ENCODE measurements at places on chromosomes 7 and 10.

- no peak for DNase-seq
Measured at GRCh38 chr10:129531195-129531968, 64.3 kb downstream of the MGMT start.

DNA sequence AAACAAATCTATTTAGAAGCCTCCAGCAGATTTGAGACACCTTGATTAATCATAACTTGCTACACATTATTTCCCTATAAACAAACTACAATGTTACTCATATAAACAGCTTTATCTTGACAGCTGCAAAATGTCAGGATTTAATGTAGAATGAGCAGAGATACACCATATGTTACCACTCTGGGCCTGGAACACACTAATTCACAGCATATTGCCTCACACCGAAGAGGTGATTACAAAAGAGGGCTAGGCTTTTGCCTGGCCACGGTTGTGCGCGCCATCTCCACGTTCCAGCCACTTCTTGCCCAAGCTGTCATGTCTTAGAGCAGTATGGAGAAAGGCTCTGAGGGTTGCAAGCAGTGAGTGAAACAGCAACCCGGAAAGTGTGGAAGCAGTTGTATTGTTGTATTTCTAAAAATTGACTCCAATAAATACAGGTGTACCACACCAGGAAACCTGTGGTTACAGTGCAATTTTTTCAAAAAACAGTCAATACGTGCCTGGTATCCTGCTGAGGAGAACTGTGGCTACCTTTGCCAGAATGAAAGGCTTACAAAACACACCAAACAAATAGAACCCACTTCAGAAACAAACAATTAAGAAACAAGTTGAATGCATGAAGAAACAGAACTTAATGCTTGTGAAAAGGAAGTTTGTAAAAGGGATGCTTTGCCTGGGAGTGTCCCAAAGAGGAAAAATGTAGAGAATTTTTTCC is 498.1 kb downstream of the PLXNA4 start:
- DNase-seq: no peak

DNA sequence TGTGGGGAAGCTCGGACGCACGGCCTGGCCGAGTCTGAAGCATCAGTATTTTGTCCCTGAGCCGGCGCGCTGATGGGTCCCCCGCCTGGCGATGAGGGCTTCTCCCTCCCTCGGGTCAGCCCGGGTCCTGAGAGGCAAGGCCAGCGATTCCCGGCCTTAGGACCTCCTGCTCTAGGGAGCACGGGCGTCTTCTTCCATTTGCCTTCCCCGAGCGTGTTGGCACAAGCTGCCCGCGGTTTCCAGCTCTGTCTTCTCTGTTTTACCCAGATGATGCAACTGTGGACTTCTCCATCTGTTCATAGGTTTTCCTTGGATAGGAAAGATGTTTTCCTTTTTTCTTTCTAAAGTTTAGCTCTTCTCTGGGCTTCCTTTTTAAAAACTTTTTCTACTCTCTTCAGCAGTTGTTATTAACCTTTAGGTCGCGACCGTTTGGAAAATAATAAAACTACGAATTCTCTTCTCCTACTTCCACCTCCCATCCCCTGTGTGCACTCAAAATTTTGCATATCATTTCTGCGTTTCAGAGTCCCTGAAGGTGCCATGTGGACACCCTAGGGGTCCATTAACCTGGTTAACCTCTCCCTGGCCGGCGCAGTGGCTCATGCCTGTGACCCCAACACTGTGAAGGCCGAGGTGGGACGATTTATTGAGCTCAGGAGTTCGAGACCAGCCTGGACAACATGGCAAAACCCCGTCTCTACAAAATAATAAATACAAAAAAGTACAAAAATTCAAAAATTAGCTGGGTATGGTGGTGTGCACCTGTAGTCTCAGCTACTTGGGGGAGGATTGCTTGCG is 1.4 kb upstream of the SLC25A28 start:
- peak; percentile 33 for DNase-seq

DNA sequence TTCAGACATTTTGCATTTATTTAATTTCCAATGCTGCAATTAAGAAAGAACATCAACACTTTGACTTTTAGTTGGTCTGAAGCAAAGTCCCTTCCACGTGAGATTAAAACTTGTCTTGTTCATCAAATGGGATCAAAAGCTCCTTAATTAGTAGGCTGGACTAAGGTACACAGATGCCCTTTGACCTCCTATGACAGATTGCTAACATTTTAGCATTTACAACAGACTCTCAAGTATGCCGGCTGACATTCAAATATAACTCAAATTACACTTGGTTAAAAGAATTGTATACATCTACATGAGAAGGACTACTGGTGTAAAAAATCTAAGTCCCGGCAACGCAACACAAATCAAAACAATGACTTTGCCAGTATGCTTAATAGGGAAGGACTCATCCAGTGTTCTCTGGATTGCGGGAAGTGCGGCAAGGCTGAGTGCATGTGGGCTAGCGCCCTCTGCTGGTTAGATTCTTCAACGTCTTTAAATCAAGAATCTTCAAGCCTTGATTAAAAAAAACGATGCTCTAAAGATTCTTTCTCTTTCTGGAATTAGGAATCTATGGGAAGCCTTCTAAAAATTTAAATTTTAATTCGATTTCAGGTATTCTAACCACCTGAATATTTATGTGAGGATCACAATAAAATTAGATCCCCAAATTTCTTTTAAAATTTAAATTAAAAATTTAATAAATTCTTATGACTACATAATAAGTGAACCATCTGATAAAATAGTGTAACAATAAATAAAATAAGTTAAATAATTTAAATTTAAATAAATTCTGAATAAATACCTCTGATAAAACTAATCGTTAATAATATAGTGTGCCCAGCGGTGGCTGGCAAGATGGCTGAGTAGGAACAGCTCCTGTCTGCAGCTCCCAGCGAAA is 444.7 kb downstream of the DGKB start:
- DNase-seq: peak; percentile 68

GRCh38 chr10:79077488-79078173 is 8.9 kb downstream of the ZMIZ1 start:
- no peak for DNase-seq

DNA sequence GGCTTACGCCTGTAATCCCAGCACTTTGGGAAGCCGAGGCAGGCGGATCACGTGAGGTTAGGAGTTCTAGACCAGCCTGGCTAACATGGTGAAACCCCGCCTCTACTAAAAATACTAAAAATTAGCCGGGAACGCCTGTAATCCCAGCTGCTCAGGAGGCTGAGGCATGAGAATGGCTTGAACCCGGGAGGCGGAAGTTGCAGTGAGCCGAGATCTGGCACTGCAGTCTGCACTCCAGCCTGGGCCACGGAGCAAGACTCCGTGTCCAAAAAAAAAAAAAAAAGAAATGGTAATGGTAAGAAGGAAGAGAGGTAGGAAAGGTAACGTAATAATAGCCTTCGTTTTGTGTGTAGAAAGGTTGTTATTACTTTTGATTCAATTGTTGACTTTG is 1.2 kb downstream of the HSPA14 start:
- DNase-seq: no peak

DNA sequence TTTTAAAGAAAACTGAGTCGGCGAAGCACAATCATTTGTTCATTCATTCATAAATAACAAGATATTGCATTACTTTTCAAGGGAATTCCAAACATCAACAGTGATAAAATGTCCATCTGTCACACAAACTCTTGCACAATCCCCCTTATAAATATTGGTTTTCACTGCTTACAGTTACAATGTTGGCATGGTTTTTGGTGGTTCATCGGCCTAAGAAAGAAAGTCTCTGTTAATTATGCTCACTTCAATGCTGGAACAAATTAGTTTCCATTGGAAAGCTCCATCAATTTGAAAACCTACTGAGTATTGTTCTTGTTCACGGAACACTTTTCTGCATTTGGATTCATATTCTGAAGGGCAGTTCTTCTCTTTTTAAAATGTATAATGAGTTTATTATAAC is 188.5 kb downstream of the JAZF1 start:
- DNase-seq: no peak
